CD4-positive, alpha-beta T cell (primary cell): ENCODE measurements at places on chromosomes 3 and 15. TPM values are rescaled to one million over a fixed set of nuclear protein-coding genes. Genes with fewer than 3 reads are reported as not detected.

DNA sequence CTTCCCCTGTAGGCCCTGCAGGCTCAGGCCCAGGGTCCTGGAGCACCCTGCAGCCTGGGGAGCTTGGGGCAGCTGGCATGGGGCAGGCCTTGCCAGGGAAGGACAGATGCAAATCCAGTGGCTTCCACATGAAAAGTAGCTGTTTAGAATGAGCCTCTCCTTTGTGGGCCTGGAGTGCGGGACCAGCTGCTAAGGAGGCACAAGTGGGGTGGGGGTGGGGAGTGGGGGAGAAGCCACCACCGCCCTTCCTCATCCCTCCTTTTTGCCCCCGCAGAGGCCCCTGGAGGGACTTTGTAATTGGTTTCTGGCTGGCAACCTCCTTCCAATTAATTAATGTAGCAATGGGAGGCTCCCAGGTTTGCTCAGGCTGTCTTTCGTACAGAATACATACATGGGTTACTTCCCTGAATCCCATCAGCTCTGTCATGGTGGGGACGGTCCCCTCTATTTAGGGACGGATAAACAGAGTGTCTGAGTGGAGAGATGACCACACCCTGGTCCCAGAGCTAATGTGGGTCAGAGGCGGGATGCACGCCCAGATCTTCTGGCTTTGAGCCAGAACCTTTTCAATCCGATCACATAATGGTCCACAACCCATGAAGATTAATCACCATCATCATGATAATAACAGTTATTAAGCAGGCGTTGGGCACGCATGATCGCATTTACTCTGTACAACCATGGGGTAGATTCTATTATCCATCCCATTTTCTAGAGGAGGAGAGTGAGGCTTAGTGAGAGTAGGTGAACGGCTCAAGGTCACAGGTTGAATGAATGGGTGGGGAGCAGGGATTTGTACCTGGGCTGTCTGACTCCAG is 6.2 kb downstream of the CORO2B start:
- no peaks in the 10 kb centered on the region for H3K36me3 ChIP-seq
- H3K27ac ChIP-seq = no peak overlapping the region
- H3K4me3 ChIP-seq = no peak overlapping the region
- no peaks in the 10 kb centered on the region for H3K4me1 ChIP-seq
- peaks cover 5% of the 10 kb centered on the region for H3K27me3 ChIP-seq

DNA sequence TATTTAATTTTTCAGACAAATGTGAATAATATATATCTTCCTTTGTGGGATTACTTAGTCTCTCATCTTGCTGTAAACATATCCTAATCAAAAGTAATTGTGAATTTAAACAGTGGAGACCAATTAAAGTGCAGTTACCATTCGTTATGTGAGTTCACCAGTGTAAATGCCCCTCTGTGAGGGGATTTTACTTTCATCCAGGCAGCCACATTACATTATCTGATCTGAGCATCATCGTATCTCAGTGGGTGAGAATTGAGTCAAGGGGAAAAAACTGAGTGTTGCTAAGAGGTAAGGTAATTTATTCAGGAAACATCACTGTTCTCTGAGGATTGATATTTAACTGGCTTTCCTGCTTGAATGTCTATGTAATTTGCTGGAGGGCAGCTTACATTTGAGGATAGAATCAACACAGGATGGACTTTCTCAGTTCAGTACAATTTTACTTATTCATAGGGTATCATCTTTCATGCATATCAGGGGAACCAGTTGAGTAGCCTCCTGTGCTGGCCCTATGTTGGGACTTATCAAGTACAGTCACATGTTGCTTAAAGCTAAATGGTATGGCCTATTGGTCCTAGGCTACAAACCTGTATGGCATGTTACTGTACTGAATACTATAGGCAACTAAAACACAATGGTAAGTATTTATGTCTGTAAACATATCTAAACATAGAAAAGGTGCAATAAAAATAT is 219.7 kb downstream of the CD47 start:
- H3K4me3 ChIP-seq = no peak overlapping the region
- no peak for DNase-seq
- H3K4me1 ChIP-seq = no peaks in the 10 kb centered on the region

GRCh38 chr3:63405882-63406281 is 127.8 kb downstream of the SYNPR start:
- H3K4me3 ChIP-seq = no peak overlapping the region
- no peaks in the 10 kb centered on the region for H3K4me1 ChIP-seq
- no peak overlapping the region for H3K27ac ChIP-seq
- DNase-seq = no peak

GRCh38 chr3:3178498-3179328 is 778 bp downstream of the CRBN start:
- peaks cover 17% of the 10 kb centered on the region for H3K36me3 ChIP-seq
- DNase-seq = no peak
- peak overlapping the region; percentile 97 for H3K4me3 ChIP-seq
- H3K27ac ChIP-seq = peak overlapping the region; percentile 94
- H3K4me1 ChIP-seq = peaks cover 39% of the 10 kb centered on the region

- no peaks in the 10 kb centered on the region for H3K4me1 ChIP-seq
- DNase-seq = no peak
- H3K4me3 ChIP-seq = no peak overlapping the region
Measured at GRCh38 chr3:87261925-87262324, 14.5 kb downstream of the POU1F1 start.

Gene ARL8B
- 48.5 TPM for total RNA-seq

Gene GUCA1C
- total RNA-seq = not detected

Gene MCF2L2
- 3.8 TPM for total RNA-seq

Gene TP63
- total RNA-seq = 0.31 TPM

GRCh38 chr3:194423317-194423716 is 24.3 kb upstream of the GP5 start:
- no peaks in the 10 kb centered on the region for H3K27me3 ChIP-seq
- peaks cover 65% of the 10 kb centered on the region for H3K36me3 ChIP-seq
- no peaks in the 10 kb centered on the region for H3K4me1 ChIP-seq
- no peak overlapping the region for H3K27ac ChIP-seq
- no peak for DNase-seq

Gene ARRDC4
- 3.5 TPM for total RNA-seq

- peaks cover 10% of the 10 kb centered on the region for H3K4me1 ChIP-seq
- H3K4me3 ChIP-seq = peak overlapping the region; percentile 95
- H3K27me3 ChIP-seq = no peaks in the 10 kb centered on the region
Measured at GRCh38 chr15:63157891-63158431, 684 bp upstream of the RPS27L start.
